ENCODE measurements at places on chromosomes 11 and 22.

GRCh38 chr11:120004723-120005122, 133.2 kb downstream of the TRIM29 start:
- DNase-seq = no peak

DNA sequence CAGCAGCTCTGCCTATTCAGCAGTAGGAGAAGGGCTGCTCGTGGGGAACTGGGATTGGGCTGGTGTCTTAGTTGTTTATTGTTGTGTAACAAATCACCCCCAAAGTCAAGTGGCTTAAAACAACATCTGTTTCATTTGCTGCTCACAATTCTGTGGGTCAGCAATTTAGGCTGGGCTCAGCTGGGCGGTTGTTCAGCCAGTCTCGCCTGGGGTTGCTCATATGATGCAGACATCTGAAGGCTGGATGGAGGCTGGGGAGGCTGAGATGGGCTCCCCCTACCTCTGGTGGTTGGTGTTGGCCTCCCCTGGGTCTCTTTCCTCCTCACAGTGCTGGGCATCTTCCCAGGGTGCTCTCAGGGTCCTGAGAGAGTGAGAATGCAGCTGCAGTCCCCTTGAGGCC, 43.3 kb upstream of the PARVG start:
- no peak for DNase-seq

GRCh38 chr11:64144587-64145472, 21.1 kb downstream of the MACROD1 start:
- no peak for DNase-seq

GRCh38 chr11:79059141-79059540, 381.7 kb downstream of the TENM4 start:
- DNase-seq = no peak

GRCh38 chr11:60165538-60165937, 17.3 kb downstream of the MS4A6A start:
- DNase-seq = no peak

DNA sequence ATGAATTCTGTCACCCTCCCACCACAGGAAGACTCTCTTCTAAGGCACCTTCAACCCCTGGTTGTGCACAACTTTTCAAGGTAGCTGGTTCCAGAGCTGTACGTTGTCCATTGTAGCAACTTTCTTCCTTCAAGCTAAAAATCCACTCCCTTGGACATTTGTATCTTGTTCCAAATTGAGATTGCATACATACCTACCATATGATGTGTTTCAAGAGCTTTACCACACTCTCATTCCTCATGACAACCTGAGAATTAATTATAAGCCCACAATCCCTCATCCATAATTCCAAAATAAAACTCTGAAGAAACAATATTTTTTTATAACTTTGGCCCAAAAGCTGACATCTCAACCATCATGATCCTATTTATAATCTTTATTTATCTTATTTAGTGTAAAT, 3.0 kb downstream of the OR52W1 start:
- DNase-seq = no peak

DNA sequence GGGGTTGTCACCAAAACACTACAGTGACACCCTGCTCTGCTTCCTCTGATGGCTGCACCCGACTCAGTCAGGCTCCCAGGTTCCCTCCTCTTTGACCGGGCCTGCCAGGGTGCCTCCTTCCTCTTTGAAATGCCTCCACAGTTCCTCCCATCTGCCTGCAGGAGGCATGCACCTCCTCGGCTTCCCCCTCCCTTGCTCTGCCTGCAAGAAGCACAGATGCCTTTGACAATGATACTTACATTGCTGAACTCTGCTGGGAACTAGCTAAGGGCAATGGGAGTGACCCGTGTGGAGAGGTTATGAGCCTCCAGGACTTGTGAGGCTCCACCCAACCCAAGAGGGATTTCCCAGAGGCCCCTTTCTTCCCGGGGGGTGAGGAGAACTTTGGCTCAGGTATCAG, 674.1 kb downstream of the OPCML start:
- DNase-seq = no peak

DNA sequence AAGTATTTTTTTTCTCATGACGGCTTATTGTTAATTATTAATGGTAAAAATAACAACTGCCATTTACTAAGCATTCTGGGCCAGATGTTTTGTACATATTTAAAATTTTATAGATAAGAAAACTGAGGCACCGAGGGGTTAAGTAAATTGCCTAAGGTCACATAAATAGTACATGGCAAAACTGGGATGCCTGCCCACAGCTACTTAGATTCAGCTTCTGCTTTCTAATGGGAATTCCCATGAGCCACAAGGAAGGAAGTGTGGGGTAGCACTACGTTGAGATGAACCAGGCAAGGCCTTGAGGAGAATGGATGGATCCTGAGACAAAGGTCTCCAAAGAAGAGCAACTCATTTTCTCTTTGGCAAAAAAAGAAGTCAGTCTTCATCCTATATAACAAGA, 11.9 kb upstream of the PHF21A start:
- no peak for DNase-seq

- no peak for DNase-seq
Observed at GRCh38 chr11:119109843-119110242, 2.7 kb downstream of the C2CD2L start.

DNA sequence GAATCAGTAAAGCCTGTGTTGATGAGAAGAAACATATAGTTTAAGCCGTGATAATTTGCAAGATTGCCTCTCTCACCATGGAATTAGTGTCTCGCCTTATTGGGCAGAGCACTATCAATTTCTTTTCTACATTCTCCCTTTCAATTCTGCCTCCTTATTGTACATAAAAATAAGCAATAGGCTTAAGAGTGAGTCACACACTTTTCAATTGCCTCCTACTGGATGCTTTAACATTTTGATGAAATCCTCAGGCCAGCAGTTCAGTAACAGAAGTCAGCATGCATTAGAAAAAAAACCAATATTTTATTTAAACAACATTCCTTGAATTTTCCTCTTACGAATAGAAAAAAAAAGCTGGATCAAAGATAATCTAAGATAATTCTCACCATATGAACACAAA, 33.8 kb upstream of the VWA5A start:
- no peak for DNase-seq

DNA sequence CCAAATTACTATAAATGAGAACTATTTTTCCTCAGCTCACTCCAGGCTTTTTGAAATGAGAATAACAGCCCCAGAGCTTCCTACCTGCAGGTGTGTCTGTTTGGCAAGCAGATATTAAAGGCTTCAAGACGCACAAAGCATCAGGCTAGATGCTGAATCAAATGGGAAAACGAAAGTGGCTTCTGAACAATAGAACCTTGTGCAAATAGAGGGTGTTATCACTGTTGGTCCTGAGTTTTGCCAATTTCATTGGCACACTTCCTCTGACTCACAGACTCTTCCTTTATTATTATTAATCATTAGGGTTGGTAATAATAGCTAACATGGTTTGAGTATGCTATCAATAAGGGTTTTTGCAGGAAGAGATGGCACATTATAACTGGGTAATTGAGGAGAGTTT, 13.4 kb downstream of the SYT13 start:
- DNase-seq = no peak

GRCh38 chr11:123258877-123259276, 63.8 kb upstream of the CLMP start:
- no peak for DNase-seq

GRCh38 chr22:26906464-26906863, 249.1 kb downstream of the MIAT start:
- no peak for DNase-seq

- DNase-seq = no peak
Observed at GRCh38 chr11:114479331-114479730, 40.1 kb downstream of the REXO2 start.

- DNase-seq = no peak
Observed at GRCh38 chr11:121553806-121554205, 101.0 kb upstream of the SORL1-AS1 start.

DNA sequence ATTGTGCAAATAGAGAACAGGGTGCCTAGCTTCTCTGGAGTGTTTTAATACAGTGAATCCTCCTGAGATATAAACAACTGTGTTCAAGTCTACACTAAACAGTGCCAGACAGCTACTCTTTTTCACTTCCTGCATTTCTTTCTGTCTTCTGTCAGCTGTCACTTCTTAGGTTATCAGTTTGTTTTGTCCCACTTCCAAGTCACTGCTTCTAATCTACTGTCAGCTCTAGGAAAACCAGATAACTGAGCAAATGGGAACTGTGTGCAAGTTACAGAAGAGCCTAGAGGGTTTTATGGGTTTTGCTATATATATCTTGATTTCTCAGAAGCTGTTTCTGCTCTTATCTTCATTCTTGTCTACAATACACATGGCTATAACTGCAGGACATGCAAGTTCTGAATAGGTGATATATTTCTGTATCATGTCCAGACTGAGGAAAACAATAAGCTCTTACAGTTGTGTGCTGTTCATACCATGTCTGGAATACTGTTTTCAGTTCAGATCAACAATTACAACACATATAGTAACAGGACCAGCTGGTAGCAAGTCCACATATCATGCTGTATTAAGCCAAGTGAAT, 5.8 kb downstream of the PITPNB start:
- no peak for DNase-seq

DNA sequence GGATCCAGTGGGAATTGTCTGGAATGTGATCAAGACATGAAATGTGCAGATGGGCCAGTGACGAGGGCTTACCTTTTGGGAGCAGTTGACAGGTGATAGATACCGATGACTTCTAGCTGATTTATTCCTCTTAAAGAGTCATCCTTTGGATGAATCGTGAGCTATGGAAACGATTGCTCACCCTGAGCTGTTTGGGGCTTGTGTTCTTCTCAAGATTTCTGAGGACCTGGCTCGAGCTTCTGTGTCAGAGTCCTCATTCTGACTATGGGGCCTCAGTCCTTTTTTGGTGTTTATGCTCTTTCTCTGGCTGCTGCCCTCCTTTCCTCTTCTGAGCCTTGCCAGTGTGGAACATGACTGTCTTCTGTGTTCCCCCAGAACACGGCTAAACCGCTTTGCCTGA, 11.9 kb upstream of the AMPD3 start:
- no peak for DNase-seq

- DNase-seq = no peak
Observed at GRCh38 chr22:26887456-26887855, 230.1 kb downstream of the MIAT start.

- DNase-seq = no peak
Observed at GRCh38 chr11:102451041-102451680, 1.4 kb downstream of the TMEM123 start.

All from activated CD4-positive, alpha-beta T cell treated with anti-CD3 and anti-CD28 coated beads for 1 hour (primary cell).